ENCODE measurements at places on chromosomes 13 and 19.

DNA sequence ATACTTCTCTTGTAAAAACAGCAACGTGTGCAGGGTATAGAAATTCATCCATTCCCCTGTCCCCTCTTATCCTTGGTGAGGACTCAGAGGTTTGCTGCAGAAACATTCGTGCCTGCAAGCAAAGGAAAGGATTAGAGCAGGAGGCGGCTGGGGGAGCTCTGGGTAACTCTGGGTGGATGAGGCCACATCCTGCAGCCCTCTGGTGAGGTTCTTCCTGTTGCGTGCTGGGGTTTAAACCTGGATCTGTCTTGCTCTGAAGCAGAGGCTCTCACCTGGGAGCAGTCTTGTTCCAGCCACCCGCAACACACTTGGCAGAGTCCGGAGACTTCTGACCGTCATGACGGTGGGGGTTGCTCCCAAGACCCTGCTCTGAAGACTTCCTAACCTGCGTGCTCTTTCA lies 69.2 kb downstream of the ATP11A start:
- no peak for DNase-seq

GRCh38 chr13:26555413-26555812 lies 2.1 kb upstream of the WASF3 start:
- DNase-seq, result no peak

GRCh38 chr13:88257706-88258105 lies 586.5 kb downstream of the SLITRK5 start:
- no peak for DNase-seq

- no peak for DNase-seq
Measured at GRCh38 chr19:15672580-15673175, at the start of gene CYP4F12. CYP4F12 (plus strand) TSS chr19:15673087; CDS start chr19:15673530, 443 bp downstream.

DNA sequence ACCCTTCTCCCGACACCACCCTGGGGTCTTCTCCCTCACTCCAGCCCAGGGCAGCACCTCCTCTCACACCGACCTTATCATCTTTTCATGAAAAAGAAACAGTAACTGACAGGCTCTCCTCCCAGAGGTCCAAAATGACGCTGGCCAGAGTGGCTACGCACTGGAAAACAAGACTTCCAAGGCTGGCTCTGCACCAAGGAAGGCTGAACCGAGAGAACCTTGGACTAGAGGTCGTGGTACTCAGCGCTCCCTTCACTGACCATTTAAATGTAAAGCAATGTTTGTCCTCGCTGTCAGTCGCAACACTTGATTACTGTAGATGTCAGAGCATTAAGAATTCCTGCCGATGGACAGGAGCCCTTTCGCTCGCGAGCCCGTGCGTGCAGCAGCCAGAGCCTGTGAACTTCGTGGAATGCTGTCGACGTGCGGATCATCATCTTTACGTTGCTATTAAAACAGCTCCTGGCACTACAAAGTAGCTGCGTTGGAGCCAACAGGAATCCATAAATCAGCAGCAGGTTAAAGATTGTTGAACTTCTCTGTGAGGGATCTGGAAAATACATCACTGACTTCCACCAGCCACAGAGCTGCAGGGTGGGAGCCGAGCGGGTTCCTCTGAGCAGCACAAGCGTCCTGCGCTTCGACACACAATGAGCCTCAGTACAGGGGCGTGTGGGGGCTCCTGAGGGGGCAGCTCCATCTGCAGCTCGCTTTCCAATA lies 125.5 kb upstream of the MCF2L start:
- DNase-seq, result no peak

GRCh38 chr13:43804461-43805070 lies 17.8 kb upstream of the ENOX1 start:
- DNase-seq, result peak; percentile 83

GRCh38 chr19:41328157-41328841 lies 18.3 kb downstream of the CCDC97 start:
- DNase-seq, result no peak

DNA sequence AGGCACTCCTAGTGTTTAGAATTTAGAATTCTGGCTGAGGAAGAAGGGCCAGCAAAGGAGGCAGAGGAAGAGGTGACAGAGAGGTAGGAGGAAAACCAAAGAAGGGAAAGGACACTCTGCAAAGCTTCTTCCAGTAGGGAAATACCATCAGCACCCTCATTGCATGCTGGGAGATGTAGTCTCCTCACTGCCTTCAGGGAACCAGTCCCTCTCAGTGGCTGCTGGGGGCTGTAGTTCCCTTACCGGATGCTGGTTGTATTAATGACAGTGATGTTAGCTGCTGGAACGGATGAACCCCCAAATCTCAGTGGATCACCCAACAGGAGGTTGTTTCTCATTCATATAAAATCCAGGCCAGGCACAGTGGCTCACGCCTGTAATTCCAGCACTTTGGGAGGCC lies 10.1 kb downstream of the GRIN2D start:
- DNase-seq, result no peak

DNA sequence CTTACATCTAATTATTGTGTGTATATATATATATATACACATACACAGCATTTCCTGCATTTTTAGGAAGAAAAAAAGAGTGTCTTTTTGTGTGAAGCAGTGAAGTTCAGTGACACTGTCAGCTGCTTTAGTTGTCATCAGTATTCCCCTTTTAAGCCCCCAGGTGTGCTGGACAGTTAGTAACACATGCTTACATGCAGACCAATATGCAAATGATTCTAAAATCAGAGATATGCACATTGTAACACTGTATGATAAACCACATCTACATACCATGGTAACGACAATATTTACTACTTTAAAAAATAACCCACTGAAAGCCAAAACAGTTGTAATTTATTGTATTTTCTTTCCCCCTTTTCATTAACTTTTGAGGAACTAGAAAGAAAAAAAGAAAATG lies 16.8 kb downstream of the LHFPL6 start:
- no peak for DNase-seq

DNA sequence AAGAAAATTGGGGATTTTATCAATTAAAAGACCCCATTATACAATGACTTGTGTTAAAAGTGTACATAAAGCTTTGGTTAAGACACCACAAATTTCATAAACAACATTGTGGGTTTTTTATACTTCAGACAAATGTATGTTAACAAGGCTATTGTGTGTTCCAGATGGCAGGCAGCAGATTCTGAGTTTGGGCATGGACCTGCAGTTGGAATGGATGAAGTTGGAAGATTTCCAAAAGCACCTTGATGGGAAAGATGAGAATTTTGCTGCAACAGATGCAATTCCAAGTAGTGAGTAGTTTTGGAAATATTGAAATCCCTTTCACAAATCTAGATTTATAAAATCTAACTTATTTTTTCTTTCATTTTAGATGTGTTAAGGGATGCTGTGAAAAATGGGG lies 25.4 kb downstream of the MPHOSPH8 start:
- DNase-seq, result no peak

GRCh38 chr13:26219726-26220125 lies 2.4 kb downstream of the RNF6 start:
- DNase-seq, result no peak

DNA sequence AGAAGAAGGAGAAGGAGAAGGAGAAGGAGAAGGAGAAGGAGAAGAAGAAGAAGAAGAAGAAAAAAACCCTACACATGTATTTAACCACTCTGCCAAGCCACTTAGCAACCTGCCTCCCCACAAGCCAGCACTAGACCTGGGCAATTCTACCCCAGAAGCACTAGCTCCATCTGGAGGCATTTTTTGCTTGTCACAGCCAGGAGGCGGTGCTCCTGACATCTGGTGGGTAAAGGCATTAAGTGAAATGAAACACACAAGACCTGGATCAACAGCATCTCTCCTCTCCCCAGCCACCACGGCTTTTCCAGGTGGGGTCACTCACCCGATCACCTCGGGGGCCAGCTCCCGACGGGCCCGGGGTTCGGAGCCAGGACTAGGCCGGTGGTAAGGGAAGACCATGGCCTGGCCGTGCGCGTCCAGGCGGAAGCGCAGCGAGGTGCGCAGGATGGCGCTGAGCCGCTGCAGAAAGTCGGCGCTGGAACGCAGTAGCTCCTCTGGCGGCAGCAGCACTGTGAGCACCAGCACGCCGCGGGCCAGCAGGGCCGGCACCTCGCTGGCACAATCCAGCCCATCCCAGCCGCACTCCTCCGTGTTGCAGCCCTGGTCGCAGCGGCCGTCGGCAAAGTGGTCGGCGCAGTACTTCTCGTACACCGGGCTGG lies 26.9 kb downstream of the NOTCH3 start:
- DNase-seq, result no peak

GRCh38 chr19:12450844-12451243 lies 10.0 kb upstream of the ZNF443 start:
- no peak for DNase-seq

DNA sequence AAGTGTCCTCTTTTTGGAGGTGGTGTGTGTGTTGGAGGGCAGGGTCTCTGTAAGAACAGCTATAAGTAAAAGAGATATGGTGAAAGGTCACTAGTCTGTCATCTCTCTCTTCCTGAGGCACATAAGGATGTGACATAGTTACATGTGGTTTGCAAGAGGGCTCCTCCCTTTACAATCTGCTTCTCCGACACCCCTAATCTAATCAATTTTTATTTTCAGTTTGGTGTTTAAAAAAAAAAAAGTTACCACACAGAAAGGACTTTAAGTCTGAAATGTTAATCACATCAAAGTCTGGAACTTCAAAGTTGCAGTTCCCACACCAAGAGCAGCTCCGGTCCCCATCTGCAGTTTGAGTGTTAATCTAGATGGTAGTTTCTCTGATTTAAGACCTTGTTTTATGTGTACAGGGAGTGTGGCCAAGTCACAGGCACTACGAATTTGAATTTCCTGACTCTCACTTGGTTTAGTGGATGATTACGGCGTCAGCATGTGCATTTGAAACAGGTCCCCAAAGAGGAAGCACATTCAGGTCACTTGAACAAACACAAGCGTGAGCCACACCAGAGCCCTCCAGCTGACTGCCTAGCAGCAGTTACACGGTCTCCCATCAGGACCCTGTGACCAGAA lies 53.1 kb downstream of the FOXO1 start:
- DNase-seq, result no peak

- no peak for DNase-seq
Measured at GRCh38 chr19:47405197-47405550, 14.2 kb downstream of the MEIS3 start.

GRCh38 chr13:58704953-58705352 lies 1073.4 kb downstream of the PCDH17 start:
- no peak for DNase-seq

- no peak for DNase-seq
Measured at GRCh38 chr13:92954746-92955145, 271.9 kb upstream of the GPC6 start.

- DNase-seq, result no peak
Measured at GRCh38 chr13:79987761-79988160, 353.2 kb downstream of the SPRY2 start.

GRCh38 chr13:110185696-110186095 lies 121.3 kb downstream of the COL4A1 start:
- no peak for DNase-seq

DNA sequence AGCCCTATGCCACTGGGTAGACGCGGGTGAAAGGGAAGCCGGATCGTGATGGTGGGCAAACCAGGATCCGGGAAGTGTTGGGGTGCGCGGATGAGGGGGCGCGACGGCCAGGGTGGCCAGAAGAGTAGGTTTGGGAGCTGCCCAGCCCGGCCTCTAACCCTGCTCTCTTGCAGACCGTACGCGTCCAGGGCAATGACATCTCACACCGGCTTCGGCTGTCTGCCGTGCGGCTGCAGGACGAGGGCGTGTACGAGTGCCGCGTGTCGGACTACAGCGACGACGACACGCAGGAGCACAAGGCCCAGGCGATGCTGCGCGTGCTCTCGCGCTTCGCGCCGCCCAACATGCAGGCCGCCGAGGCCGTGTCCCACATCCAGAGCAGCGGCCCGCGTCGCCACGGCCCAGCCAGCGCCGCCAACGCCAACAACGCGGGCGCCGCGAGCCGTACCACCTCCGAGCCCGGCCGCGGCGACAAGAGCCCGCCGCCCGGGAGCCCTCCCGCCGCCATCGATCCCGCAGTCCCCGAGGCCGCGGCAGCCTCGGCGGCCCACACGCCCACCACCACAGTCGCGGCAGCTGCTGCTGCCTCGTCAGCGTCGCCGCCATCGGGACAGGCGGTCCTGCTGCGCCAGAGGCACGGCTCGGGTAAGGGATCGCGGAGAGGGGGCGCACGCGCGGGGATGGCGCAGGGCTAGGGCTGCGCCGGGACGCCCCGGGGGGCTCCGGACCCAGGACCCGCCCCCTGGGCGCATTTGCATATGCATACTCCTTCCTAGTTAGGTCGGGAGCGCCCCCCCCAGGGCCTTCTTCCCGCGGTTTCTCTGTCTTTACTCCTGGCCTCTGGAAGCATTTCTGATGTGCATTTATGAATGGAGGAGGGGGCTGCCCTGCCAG lies 4.1 kb downstream of the VSTM2B start:
- DNase-seq, result no peak

DNA sequence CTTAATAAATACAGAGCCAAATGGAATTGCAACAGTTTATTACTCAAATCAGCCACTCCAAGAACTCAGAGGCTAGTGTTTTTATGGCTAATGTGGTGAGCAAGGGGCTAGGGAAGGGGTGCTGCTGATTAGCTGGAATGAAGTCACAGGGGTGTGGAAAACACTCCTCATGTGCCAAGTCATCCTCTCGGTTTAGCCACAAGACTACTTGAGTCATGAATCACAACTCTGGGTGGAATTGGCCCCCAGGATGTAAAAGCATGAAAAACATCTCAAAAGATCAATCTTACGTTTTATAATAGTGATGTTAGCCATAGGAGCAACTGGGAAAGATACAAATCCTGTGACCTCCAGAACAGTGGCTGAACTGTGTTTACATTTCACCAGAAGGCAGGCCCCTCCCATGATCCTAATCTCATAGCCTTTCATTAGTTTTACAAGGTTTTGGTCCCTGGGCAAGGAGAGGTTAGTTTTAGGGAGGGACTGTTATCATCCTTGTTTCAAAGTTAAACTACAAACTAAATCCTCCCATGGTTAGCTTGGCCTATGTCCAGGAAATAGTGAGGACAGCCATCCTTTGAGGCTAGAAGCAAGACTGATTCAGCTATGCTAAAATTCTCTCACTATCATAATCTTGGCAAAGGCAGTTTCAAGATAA lies 2020.1 kb upstream of the PCDH20 start:
- no peak for DNase-seq

GRCh38 chr19:42411581-42412178 lies 15.5 kb downstream of the LIPE start:
- DNase-seq, result no peak

All from hippocampal formation (tissue), 2 donors.